ENCODE measurements at places on chromosomes 1 and 21. TPM values are rescaled to one million over a fixed set of nuclear protein-coding genes. Genes with fewer than 3 reads are reported as not detected.

Gene EPHA2
- 0.29 TPM for total RNA-seq

Gene NTMT2
- not detected for total RNA-seq

Gene BSND
- total RNA-seq = not detected

Gene ELK4
- 101 TPM for total RNA-seq

GRCh38 chr1:171292799-171293198 lies 21.2 kb upstream of the FMO4 start:
- DNase-seq = no peak

Gene KRTAP11-1
- not detected for total RNA-seq

DNA sequence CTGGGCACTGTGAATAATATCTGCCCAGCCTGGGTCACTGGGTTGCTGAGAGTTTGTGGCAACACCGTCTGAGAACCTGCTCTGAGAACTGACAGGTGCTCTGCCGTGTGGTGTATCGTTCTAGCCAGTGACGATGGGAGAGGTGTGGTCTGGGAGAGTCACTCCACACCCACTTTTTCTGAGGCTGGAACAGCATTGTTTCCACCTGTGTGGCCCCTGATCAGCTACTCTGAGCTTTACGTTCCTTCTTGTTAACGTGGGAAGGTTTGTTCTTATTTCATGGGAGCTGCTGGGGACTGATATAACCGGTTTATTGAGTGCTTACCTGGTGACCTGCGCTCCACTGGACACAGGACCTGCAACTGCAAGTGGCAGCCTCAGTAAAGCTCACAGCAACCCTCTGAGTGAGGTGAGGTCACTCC lies 34.8 kb upstream of the TENT5C start:
- no peak for DNase-seq

Gene HOOK1
- total RNA-seq = 9.2 TPM

- DNase-seq = no peak
These were observed 99.5 kb upstream of the BMP8A start for GRCh38 chr1:39391691-39392679.

GRCh38 chr1:163069142-163069541 lies at the start of gene RGS4:
Gene RGS4 (plus strand): TSS chr1:163069361. CDS start chr1:163069485, 124 bp downstream.
- no peak for DNase-seq

DNA sequence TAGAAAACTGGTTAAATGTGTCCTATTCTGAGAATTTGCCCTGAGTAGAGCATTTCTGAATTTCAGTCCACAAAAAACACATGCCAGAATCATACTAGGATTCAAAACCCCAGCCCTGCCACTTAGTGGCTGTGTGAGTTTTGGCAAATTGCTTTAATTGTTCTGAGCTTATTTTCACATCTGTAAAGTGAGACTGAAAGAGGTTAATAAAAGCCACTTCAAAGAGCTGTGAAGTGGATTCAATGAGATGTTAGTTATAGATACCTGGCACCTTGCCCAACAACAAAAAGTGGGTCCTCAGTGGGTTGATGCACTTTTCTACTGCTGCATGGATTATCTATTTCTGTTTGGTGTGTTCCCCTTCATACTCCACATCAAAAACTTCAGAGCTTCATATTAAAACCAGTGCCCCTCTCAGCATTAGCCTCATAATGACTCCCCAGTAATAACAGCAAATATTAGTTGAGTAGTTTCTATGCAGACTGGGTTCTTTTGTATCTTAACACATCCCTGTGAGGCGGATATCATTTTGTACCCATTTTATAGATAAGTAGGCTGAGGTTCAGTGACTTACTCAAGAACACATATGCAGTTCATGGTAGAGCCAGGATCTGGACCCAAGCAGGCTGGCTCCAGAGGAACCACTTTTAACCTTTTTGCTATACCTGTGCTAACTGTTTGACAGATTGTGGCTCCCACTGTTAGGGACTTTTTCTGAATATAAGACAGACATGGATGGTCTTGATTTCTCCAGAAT lies 14.2 kb upstream of the ADORA3 start:
- peak; percentile 9 for DNase-seq

DNA sequence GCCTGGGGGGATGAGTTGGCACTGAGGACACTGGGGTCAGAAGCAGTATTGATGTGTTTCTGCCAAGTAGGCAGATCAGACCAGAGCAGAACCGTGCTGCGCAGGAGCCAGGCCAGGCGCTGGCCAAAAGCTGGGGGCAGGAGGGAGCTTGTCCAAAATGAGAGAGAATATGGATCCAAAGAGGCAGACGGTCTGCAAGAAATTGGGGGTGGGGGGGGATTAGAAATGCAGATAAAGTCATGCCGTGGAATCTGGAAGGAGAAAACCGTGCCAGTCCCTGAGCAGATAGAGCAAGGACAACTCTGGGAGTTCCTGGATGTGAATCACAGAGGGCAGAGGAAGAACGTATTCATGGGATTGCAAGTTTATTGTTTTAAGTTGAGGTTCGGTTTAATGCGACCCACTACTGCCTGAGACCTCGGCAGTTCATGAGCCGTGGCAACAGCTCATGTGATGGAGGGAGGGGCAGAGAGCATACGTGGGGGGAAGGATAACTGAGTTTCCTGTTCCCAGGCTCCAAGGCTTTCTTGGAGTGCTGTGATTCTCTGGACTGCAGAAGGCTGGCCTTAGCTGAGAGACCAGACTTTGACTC lies 224.0 kb downstream of the FGGY start:
- no peak for DNase-seq

GRCh38 chr1:229554886-229555621 lies 3.5 kb downstream of the ABCB10 start:
- DNase-seq = no peak

- no peak for DNase-seq
These were observed 12.5 kb downstream of the PIP5K1A start for GRCh38 chr1:151210830-151211229.

Gene ARMH1
- 29.4 TPM for total RNA-seq

Gene FBXO2
- total RNA-seq = 1.7 TPM

Gene EFHD2
- total RNA-seq = 80.0 TPM

GRCh38 chr1:241115784-241116183 lies 241.2 kb downstream of the RGS7 start:
- no peak for DNase-seq

DNA sequence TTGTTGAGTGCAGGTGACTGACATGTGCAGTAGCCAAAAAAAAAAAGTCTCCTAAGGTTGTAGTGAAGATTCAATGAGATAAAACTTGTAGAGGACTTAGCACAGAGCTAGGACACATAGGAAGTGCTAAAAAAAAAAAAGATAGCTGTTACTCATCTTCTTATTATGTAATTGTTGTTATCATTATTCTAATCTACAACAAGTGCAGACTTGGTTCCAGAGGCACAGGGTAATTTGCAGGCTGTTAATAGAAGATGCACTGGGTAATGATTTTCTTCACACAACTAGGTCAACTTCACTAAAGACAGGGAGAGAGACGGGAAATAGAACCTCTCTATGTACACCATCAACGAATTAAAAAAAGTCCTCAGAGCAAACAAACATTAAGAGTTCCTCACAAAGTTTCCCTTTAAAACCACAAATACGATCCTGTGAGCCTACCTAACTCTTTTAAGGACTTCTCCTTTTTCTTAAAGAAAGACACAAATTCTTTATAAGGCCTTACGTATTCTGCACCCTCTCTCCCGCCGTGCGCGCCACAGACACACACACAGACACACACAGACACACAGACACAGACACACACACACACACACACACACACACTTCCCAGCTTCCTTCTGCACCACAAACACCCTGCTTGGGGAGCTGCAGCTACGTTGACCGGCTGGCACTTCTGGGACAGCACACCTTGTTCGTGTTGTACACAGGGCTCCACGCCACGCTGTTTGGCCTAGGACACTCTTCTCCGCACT lies 49.8 kb upstream of the GADD45A start:
- no peak for DNase-seq

GRCh38 chr21:21057349-21058062 lies 59.3 kb downstream of the NCAM2 start:
- DNase-seq = no peak

DNA sequence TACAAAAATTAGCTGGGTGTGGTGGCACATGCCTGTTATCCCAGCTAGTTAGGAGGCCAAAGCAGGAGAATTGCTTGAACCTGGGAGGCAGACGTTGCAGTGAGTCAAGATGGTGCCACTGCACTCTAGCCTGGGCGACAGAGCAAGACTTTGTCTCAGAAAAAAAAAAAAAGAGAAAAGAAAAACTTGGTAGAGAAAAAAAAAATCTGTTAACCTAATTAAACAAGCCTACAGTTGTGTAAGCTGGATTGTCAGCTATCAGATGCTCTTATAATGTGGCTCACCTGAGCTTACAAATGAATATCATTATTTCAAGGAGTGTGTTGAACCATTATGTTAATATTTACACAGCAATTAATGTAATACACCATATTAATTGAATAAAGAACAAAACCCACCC lies 26.4 kb upstream of the EYA3 start:
- no peak for DNase-seq

Gene LAPTM5
- total RNA-seq = 97.3 TPM

Gene AJAP1
- 0.03 TPM for total RNA-seq

DNA sequence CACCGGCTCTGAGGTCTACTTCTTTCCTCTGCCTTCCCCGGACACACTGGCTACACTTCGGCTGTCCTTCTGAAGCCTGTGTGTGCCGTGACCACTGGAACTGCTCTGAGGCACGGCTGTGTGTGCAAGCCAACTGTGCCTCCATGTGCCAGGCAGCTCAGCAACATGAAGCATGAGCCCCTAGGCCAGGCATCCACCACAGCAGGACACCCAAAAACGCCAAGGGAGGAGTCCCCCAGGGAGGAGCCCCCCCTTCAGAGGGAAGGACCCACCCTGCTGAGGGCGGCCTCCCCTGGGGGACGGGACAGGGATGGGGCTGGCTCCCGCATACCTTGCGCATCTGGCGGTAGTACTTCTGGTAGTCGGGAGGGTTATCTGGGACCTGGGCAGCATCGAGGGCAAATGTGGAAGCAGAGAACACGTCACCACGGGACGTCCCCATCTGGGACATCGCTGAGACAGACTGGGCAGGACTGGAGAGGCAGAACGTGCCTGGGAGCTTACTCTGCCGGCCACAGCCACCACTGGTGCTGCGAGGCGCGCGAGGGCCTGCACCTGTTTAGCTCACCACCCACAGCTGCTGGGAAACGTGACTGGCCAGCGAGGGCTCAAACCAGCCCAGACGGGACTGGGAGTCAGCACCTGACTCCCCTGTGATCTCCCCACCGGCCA lies 20.5 kb downstream of the LSS start:
- no peak for DNase-seq

DNA sequence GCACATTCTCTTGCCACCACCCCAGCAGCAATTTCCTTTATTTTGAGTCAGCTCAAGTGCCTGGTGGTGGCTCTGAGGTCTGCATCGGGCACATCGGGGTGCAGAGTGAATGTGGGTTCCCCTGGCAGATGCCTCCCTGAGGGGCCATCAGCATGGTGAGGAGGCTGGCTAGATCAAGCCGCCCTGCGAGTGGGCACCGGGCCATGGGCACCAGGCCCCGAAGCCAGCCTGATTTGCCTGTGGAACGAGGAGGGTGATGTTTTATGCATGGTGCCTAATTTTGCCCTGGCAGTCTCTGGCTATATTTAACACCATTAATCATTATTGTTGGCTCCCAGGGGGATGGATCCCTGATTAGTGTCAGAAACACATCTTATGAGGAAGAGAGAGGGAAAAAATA lies 36.3 kb downstream of the ACTL8 start:
- no peak for DNase-seq

DNA sequence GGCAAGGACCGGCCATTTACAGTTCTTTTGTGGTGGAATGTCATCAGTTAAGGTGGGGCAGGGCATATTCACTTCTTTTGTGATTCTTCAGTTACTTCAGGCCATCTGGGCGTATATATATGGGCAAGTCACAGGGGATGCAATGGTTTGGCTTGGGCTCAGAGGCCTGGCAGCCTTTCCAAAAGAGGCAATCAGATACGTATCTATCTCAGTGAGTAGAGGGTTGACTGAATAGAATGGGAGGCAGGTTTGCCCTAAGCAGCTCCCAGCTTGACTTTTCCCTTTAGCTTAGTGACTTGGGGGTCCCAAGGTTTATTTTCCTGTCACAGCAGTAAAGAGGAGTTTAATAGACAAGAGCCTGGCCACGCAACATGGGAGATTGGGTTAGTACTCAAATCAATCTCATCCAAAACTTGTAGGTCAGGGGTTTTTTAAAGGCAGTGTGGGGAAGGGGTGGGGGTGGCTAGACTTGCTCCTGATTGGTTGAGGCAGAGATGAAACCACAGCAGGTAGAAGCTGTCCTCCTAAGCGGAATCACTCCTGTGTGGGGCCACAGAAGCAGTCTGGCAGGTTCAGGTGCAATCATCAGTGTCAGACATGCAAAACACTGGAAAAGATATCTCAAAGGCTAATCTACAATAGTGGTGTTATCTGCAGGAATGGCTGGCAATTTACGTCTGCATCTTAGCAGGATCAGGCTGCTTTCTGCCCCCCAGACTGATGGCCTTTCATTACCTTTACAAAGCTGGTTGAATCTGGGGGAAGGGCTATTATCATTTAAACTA lies 112.9 kb downstream of the TLR5 start:
- no peak for DNase-seq

GRCh38 chr1:199173356-199173755 lies 534.5 kb downstream of the PTPRC start:
- DNase-seq = no peak

Gene SYCP1
- total RNA-seq = not detected

DNA sequence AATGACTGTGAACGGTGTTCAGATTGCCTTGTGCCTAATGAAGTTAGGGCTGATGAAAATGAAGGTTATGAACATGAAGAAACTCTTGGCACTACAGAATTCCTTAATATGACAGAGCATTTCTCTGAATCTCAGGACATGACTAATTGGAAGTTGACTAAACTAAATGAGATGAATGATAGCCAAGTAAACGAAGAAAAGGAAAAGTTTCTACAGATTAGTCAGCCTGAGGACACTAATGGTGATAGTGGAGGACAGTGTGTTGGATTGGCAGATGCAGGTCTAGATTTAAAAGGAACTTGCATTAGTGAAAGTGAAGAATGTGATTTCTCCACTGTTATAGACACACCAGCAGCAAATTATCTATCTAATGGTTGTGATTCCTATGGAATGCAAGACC lies 96.6 kb downstream of the ZFYVE9 start:
- DNase-seq = no peak

- no peak for DNase-seq
These were observed 17.7 kb upstream of the RUNX1 start for GRCh38 chr21:35066824-35067223.

DNA sequence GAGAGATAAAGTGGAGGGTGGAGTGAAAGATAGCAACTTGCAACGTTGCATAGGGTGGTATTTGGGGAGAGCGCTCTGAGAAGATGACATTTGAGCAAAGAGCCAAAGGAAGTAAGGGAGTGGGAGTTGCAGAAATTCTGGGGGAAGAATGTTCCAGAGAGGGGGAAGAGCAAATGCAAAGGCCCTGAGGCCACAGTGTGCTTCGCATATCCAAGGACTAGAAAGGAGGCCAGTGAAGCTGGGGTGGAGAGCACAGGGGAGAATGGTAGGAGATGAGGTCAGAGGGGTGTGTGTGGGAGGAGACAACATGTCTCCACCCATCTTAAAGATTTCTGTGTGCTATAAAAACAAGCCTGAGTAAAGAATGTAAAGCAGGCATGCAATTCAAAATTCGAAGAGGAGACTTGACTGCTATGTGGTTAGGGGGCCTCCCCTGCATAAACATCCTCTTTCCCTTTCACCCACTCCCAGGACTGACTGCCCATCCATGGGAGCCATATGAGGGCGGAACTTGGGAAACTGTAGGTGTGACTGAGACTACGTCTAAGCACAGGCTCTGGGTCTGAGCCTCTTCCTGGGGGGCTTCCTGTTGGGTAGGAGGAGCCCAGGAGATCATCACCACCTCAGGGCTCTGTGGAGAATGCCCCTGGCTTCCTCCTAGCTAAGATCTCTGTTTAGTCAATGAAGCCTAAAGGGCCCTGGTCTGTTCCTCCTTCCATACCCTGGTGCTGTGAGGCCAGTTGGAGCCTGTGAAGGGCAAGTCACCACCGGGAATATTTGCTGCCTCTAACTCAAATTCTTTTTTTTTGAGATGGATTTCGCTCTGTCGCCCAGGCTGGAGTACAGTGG lies 2.9 kb upstream of the CLIC4 start:
- no peak for DNase-seq

Gene FCRL5
- total RNA-seq = not detected

Measured in activated T-cell treated with anti-CD3 and anti-CD28 coated beads, Interleukin-2, amount 50 U/mL, for 4 hours (primary cell).